ENCODE measurements at places on chromosomes 16 and 17.

DNA sequence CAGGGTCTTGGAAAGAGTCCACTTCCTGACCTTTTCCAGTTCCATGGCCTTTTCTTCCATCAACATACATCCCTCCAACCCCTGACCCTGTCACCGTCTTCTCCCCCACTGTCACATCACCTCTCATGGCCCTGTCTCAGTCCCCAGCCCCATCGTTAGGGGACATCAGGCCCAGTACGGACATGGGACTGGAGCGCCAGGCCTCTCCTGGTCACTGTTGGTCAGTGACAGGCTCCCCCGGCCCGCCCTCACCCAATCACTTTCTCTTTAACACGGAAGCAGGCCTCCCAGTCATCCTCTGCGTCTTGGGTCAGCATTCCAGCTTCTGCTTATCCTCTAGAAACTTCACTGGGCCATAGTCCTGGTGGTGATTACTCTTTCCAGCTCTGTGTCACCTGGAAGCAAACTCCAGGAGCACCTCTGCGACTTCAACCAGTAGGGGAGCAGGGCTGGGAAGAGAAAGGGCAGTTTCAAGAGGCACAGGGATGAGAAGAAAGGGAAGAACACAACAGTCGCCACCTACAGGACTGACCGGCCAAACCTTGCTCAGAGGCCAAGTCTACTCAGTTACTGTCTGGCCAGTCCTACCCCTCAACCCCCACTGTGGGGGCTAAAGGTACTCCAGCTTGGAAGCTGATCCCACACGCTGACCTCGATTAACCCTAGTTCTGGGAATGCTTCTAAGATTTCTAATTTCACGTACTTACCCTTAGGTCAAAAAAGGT lies 15.9 kb upstream of the ICAM2 start:
- DNase-seq = no peak

DNA sequence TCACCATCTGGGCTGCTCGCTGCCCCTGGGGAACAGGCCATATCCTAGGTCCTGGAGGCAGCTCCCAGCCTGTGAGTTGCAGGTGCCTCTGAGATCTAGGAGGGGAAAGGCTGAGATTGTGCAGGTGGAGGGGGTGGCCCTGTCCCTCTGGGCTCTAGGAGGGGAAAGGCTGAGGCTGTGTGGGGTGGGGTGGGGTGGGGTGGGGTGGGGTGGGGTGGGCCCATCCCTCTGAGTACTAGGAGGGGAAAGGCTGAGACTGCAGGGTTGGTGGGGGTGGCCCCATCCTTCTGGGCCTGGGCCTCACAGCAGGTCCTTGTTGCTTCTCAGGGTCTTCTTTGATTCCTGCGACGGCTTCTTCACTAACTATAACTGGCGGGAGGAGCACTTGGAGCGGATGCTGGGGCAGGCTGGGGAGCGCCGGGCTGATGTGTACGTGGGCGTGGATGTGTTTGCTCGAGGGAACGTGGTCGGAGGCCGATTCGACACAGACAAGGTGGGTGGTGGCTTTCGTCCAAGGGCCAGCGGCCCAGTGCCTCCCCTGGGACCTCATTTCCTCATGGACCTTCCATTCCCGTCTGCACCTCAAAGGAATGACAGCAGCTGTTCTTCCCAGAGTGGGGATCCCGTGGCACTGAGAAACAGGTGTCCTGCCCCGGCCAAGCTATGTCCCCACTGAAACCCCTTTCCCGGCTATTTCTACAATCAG lies 7.1 kb downstream of the ENGASE start:
- no peak for DNase-seq

DNA sequence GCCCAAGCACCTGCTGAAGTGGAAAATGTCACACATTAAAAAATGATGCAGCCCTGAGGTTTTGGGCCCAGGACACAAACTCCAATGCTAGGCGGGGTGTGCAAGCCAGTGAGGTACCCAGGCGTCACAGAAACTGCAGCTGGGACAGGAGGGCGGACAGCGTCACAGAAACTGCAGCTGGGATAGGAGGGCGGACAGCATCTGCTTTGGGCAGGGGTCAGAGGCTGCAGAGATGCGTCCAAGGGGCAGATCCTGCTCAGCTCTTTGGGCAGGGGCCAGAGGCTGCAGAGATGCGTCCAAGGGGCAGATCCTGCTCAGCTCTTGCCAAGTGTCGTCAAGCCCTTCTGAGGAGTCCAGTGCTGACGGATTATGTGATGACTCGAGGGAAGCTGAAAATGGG lies 43.9 kb upstream of the RCVRN start:
- no peak for DNase-seq

GRCh38 chr17:76924345-76925342 lies 56.4 kb downstream of the MGAT5B start:
- DNase-seq = no peak

DNA sequence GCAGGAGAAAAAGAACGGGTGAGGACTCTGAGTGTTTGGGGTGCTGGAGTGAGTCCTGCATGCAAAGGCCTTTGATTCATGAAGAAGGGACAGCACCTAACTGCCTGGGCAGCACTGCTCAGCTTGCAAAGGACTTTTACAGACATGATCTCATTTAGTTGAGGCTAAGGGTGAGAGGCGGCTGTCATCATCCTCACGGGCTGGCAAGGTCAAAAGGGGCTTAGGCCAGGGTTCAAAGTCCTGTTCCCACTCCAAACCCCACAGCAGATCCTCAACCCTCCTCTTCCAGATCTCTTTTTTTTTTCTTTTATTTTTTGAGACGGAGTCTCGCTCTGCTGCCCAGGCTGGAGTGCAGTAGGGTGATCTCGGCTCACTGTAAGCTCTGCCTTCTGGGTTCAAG lies 4.8 kb downstream of the RHBDF2 start:
- DNase-seq = no peak

- DNase-seq = no peak
Observed at GRCh38 chr16:24701521-24701951, 27.9 kb upstream of the TNRC6A start.

- DNase-seq = no peak
Observed at GRCh38 chr17:81536299-81537290, 8.4 kb downstream of the FSCN2 start.

DNA sequence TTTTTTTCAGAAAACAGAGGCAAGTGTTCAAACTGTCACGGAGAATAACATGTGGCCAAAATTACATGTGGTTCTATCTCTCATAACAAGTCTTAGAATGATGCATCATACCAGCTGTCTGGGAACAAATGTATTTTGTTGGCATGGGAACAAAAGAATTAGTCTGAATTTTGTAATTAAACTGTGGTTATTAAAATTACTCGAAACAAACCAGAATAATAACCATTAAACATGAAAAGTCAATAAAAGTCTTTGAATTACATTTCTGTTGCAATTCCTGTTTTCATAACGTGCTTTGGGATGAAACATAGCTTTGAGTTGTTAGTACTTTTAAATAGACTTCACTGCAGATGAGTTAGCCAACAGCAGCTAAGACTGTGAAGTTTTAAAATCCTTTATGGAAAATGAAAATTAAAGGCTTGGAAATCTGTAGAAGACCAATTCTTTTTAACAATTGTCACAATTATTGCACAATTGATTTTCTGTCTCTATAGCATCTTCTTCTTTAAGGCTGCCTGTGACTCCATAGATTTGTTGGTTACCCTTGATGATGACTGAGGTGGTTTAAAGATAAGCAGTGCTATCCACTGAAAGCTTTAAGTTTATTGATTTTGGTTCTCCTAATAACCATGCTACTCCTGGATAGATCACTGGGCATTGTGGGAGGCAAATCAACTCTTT lies 117.9 kb upstream of the AXIN2 start:
- DNase-seq = no peak

DNA sequence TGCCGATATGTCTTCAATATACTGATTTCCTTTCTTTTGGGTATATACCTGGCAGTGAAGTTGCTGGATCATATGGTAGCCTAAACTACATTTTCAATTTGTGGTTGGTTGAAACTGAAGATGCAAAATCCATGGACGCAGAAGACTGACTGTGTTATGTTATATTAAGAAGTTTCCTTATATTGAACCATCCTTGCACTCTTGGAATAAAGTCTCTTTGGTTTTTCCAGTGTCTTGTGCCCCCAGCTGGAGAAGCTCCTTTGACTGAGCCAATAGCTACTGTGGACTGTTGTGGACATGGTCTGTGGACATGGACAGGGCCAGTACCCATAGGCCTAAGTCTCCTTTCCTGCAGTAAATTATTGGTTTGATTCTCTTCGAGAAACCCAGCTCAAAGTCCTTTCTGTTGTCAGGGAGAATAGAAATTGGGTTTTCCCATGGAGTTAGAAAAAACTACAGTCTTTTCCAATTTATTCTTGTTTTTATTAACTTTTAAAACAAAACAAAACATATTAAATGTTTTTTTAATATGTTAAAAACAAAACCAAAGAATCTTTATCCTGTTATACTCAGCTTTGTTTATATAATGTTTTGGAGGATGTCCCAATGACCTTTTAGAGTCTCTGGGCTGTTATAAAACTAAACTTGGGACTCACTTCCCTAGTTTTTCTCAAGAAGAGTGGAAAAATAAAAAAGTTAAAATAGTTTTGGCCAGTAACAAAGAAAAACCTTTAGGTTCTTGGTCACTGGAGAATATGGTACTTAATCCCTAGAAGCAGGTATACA lies 15.2 kb upstream of the IL34 start:
- DNase-seq = no peak

DNA sequence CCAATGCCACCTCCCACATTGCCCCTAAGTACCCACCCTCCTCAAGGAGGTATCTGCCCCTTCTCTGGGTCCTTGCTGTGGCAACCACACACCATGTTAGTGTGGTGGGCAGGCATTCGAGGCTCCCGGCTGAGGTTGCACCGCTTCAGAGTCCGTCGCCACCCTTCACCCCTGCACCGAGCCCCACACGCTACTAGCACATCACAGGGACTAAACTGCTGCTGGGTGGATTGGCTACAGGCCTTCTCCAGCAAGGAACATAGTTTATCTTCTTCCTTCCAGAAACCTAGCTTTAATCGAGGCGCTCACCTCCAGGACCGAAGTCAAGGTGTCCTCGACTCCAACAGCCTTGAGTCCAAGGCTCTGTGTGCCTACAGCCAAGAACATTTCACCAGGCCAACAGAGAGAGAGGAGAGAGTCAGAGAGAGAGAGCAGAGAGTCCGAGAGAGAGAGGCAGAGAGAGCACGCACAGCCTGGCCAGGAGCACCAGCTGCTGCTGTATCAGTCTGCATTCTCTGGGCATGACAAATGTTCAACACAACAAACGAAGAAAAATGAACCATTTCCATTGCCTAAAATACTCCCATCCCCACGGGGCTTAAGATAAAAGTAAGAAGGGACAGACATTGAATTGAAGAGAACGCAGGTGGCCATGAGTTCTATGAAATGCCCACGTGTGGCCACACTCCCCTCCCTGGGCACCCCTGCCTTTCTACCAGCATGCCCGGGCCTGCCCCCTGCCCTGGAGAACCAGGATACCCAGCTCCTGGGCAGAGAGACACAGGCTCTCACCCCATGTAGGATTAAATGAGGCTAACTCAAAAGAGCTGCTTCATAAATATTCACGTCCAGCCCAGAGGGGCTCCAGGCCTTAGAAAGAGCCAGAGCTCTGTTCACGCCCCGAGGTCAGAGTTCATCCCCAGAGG lies 94.9 kb downstream of the RBFOX3 start:
- peak; percentile 25 for DNase-seq

DNA sequence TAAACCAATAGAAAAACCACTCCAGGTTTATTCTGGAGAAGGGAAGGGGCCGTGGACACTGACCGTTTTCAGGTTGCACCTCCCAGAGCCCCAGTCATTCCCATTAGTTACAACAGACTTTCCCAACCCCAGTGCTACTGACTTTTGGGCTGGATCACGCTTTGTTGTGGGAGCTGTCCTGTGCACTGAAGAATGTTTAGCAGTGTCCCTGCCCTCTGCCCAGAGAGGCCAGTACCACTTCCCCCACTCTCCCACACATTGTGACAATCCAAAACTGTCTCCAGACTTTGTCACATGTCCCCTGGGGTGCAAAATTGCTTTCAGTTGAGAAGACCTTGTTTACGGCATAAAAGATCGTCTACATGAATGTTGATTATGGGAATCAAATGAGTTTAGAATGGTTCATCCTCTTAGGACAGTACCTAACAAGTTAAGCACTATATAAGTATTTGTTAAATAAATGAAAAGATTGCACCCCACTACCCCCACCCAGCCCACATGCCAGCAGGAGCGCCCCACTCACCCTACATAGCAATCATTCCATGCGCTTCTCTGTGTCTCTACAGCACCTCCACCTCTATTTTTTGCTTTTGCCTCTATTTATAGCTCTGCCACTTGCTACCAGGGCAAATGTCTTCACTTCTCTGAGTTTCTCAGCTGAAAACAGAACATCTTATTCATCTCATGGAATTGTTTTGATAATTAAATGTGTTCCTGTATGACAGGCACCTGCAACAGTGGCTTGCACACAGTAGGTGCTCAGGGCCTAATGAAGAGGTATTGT lies 104.9 kb downstream of the AXIN2 start:
- DNase-seq = no peak

- DNase-seq = no peak
Observed at GRCh38 chr16:62596125-62596524, 559.9 kb upstream of the CDH8 start.

DNA sequence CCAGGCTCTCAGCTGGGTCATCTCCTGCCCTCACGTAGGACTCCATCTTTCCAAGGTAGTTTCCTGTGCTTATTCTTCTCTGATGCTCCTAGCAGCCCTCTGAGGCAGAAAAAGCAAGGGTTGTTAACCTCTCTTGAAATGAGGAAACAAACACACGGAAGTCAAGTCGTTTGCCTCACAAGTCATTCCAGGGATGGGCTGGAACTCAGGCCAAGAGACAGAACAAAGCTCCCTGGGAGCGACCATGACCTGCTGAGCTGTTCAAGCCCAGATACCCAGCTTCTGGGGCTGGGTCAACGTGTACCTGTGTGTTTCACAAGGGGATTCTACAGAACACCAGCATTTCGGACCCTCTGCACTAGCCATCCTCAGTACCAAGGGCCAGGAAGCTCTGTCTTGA lies 28.1 kb downstream of the SRL start:
- DNase-seq = no peak

GRCh38 chr16:5323284-5324141 lies 225.9 kb upstream of the EEF2KMT start:
- DNase-seq = no peak

- no peak for DNase-seq
Observed at GRCh38 chr16:15765880-15766279, 90.9 kb downstream of the MYH11 start.

GRCh38 chr17:14325618-14326167 lies 24.8 kb downstream of the HS3ST3B1 start:
- DNase-seq = no peak

- DNase-seq = no peak
Observed at GRCh38 chr16:57759541-57760356, 24.2 kb downstream of the KATNB1 start.

- no peak for DNase-seq
Observed at GRCh38 chr16:74372369-74372768, 3.7 kb upstream of the NPIPB15 start.

All from NCI-H446 treated with DMSO at 0.1 percent for 48 hours (cell line).